H1 (cell line): ENCODE measurements at places on chromosomes 5 and 9. TPM values are rescaled to one million over a fixed set of nuclear protein-coding genes. Genes with fewer than 3 reads are reported as not detected.
A peak's percentile ranks its signal among the peaks of the same experiment; 100 is the strongest.

Gene TSPAN17
- 53.7 and 54.7 TPM in 2 replicates for total RNA-seq

- H3K4me3 ChIP-seq, result no peak overlapping the region
- DNase-seq, result no peak
- no peak overlapping the region for H3K27ac ChIP-seq
- H3K36me3 ChIP-seq, result no peaks in the 10 kb centered on the region
Measured at GRCh38 chr5:4420177-4420576, 720.0 kb upstream of the ADAMTS16 start.

DNA sequence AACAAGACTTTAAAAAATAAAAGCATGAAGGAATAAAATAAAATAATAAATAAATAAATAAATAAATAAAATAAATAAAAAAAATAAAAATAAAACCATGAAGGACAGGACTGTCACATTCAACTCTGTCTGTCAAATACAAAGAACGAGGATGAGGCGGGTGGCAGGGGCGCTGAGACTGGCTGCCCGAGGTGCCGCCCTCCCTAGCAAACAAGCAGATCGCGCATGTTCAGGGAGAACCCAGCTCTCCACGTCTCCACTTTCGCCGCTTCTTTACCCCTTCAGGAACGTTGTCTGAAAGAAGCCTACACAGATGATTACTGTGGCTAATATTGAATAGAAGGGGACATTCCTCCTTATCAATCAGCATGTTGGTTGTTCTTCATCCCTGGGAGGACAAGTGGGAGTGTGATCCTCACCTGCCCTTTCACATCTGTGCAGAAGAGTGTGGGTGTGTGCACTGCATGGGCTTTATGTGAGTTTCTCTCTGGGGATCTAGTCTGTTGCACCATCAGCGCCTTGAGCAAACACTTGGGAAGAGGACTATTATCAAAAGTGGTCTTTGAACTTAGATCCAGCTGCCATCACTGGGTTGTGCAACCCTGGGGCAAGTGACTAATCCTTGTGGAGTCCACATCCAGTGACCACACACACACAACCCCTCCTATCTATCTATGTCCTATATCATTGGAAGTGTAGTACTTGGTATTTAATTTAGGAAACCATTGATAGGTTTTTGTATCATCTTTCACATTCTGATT lies 399.2 kb downstream of the IRX2 start:
- no peaks in the 10 kb centered on the region for H3K27me3 ChIP-seq
- H3K36me3 ChIP-seq, result no peaks in the 10 kb centered on the region
- H3K4me3 ChIP-seq, result no peak overlapping the region
- no peak for DNase-seq

DNA sequence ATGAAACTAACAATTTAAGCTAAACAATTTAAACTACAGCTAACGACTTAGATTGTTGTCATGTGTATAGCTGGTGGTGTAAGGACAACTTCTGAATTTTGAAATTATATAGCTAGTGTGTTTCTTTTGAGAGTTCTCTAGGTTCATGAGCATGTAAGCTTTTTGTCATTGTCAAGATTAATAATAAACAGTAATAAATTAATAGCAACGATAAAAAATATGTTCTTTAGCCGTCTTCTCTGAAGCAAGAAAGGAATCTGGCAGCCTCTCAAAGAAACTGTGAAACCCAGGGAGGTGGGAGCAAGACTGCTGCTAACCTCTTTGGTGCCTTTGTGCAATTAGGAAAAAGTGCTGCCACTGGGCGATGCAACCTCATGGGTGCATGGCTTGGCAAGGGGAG lies 59.4 kb downstream of the SREK1 start:
- DNase-seq, result no peak
- 0 out of 2 replicates have a peak, but pooled peaks cover 3% of the 10 kb centered on the region for H3K4me1 ChIP-seq
- no peak overlapping the region for H3K4me3 ChIP-seq
- no peak overlapping the region for H3K27ac ChIP-seq
- H3K36me3 ChIP-seq, result no peaks in the 10 kb centered on the region

DNA sequence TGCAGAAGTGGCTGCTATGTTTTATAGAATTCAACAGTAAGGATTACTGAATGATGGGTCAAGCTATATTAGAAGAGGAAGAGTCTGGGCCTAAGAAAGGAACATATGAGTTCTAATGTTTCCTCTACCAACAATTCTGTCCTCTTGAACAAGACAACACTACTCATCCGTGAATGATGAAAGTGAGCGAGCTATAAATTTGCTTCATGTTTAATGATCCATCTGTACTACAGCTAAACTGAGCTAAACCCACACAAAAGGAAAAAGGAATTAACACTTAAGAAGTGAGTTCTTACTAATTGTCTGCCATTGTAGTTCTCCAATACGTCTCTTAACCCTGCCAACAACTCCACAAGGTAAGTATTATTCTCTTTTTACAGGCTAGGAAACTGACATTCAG lies 204.4 kb downstream of the GLIS3 start:
- no peak overlapping the region for H3K27ac ChIP-seq
- H3K4me1 ChIP-seq, result no peaks in the 10 kb centered on the region
- no peak overlapping the region for H3K4me3 ChIP-seq
- DNase-seq, result no peak
- no peaks in the 10 kb centered on the region for H3K27me3 ChIP-seq

Gene TGFBR1
- 51.7 and 52.4 TPM in 2 replicates for total RNA-seq

DNA sequence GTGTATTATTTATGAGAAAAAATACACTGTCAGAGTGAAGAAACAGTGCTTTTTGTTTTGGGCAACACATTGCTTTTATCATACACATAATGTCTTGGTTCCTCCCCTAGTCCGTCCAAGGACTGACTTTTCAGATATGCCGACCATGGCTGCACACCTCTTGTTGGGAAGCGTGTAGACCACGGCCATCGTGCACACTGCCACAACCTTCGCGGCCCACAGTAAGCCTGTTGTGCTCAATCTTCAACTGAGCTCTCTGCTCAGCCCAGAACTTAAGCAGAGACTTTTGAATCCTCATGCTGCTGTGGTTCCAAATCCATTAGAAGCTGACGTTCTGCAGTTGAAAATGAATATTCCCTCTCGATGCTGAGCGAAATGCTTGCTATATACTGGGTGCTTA lies 157.6 kb upstream of the IRX2 start:
- no peaks in the 10 kb centered on the region for H3K4me1 ChIP-seq
- H3K36me3 ChIP-seq, result no peaks in the 10 kb centered on the region
- no peak for DNase-seq
- H3K4me3 ChIP-seq, result no peak overlapping the region
- H3K27me3 ChIP-seq, result no peaks in the 10 kb centered on the region
- H3K27ac ChIP-seq, result no peak overlapping the region

Gene TMED9
- total RNA-seq, result 156 and 160 TPM in 2 replicates

DNA sequence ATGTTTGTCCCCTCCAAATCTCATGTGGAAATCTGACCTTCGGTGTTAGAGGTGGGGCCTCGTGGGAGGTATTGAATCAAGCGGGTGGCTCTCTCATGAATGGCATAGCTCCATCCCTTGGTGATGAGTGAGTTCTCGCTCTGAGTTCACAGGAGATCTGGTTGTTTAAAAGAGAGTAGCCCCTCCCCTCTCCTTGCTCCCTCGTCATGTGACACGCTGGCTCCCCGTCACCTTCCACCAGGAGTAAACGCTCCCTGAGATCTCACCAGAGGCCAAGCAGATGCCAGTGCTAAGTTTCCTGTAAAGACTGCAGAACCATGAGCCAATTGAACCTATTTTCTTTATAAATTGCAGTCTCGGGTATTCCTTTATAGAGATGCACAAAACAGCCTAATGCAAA lies 74.5 kb downstream of the RASEF start:
- H3K27ac ChIP-seq, result no peak overlapping the region
- H3K27me3 ChIP-seq, result no peaks in the 10 kb centered on the region
- H3K36me3 ChIP-seq, result no peaks in the 10 kb centered on the region
- no peaks in the 10 kb centered on the region for H3K4me1 ChIP-seq
- peak; percentile 10 for DNase-seq

Gene MEIKIN
- total RNA-seq, result not detected in 2 replicates

DNA sequence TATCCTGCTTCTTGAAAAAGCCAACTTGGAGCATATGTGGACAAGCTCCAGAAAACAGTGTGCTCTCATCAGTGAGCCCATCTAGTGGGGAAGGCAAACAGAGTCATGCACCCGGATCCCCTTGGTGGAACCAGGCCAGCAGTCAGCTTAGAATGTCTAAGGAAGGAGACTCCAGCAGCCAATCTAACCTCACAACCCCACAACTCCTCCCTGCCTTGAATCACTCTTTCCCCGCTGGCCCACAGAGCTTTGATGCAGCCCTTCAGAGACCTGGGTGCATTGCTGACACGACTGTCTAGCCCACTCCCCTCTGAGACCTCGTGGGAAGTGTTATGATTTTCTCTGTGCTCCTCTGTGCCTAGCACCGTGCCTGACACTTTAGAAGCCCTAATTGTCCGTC lies 623.7 kb downstream of the BNC2 start:
- DNase-seq, result no peak
- H3K27ac ChIP-seq, result no peak overlapping the region
- H3K36me3 ChIP-seq, result no peaks in the 10 kb centered on the region
- H3K27me3 ChIP-seq, result no peaks in the 10 kb centered on the region
- no peaks in the 10 kb centered on the region; the same call in 1 of the 2 replicates for H3K4me1 ChIP-seq

DNA sequence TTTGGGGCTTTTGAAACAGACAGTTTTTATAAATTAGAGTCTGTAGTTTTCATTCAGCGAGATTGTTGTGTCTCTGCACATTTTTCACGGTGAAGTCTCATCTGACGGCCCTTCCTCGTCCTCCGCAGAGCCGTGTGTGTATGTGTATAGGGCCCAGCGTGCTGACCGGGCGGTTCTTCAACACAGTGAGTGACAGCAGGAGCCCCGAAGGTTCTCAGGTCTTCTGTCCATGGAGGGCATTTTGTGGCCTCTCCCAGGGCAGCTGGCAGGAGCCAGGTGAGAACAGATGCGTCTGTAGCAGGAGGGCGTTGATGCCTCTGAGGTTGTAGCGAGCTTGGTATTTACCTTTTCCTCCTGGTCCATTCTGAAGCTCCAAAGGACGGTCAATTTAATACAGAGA lies 116.0 kb upstream of the LPCAT1 start:
- DNase-seq, result no peak
- no peak overlapping the region for H3K27ac ChIP-seq
- peaks cover 28% of the 10 kb centered on the region for H3K4me1 ChIP-seq
- peaks cover 12% of the 10 kb centered on the region for H3K27me3 ChIP-seq
- no peak overlapping the region for H3K4me3 ChIP-seq
- no peaks in the 10 kb centered on the region for H3K36me3 ChIP-seq

DNA sequence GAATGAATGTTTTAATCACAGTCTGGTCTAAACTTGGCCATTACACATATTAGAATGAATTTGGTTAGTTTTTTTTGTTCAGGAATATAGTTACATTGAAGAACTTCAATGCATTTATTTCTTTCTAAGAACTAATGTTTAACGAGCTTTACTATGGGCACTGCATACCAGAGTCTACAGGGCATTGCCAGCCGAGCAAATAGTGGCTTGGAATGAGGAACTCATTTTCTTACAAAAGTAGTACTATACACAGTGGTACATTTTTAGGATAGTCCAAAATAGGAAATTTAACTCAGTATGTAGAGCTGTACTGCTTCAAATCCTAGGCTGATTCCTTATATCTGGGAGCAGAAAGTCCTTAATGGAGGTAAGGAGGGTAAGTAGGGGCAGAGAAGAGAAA lies 155.4 kb downstream of the CARTPT start:
- no peak overlapping the region for H3K27ac ChIP-seq
- H3K36me3 ChIP-seq, result no peaks in the 10 kb centered on the region
- DNase-seq, result no peak
- no peaks in the 10 kb centered on the region for H3K4me1 ChIP-seq

DNA sequence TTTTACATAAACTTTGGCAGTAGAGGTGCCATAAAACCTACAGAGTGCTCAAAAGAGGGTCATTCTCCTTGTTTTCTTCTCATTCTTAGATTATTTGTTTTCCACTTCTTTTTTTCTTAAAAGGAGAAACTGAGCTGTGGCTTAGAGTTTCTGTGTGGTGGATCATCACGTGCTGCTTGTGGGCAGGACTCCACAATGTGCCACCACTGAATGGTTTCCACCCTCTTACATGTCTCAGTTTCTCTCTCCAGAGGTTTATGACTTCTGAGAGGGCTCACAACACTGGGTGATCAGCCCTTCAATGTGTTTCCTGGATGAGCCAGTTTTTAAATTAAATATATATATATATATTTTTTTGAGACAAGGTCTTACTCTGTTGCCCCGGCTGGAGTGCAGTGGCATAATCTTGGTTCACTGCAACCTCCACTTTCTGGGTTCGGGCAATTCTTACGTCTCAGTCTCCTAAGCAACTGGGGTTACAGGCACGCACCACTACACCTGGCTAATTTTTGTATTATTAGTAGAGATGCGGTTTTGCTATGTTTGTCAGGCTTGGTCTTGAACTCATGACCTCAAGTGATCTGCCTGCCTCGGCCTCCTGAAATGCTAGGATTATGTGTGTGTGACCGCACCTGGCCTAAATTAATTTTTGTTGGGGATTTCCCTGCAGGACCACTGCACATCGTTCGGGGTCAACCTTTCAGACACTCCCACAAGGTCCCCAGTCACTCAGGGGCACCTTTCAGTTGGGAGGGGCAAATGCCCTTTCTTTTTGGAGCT lies 3.1 kb upstream of the UNC13B start:
- no peaks in the 10 kb centered on the region for H3K27me3 ChIP-seq
- peaks cover 7% of the 10 kb centered on the region; the same call in 1 of the 2 replicates for H3K4me1 ChIP-seq
- no peaks in the 10 kb centered on the region for H3K36me3 ChIP-seq

Gene SLC46A2
- total RNA-seq, result not detected in 2 replicates

- H3K4me1 ChIP-seq, result peaks cover 5% of the 10 kb centered on the region; the same call in 1 of the 2 replicates
- H3K4me3 ChIP-seq, result no peak overlapping the region
- no peak for DNase-seq
- peaks cover 28% of the 10 kb centered on the region for H3K36me3 ChIP-seq
Measured at GRCh38 chr5:176386491-176386890, 1.9 kb downstream of the NOP16 start.

DNA sequence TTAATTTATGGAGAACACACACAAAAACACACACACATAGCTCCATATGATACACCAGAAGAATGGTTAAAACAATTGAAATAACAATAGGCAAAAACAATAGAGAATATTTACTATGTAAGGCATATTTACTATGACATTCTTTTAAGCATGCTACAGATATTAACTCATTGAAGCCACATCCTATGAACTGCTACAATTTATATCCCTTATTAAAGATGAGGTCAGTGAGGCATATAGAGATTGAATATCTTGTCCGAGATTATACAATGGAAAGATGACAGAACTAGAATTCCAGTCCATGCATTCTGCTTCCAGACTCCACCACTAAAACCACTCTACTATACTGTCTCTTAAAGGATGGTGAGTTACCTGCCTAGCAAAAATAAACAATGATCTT lies 60.7 kb downstream of the ADAMTS12 start:
- DNase-seq, result no peak
- H3K36me3 ChIP-seq, result no peaks in the 10 kb centered on the region
- H3K27me3 ChIP-seq, result no peaks in the 10 kb centered on the region
- no peak overlapping the region for H3K27ac ChIP-seq
- no peak overlapping the region for H3K4me3 ChIP-seq

Gene SPINK6
- total RNA-seq, result not detected in 2 replicates

Gene SOHLH1
- total RNA-seq, result not detected in 2 replicates
